Mammary epithelial cell (primary cell): ENCODE measurements at places on chromosomes 3 and 15.

DNA sequence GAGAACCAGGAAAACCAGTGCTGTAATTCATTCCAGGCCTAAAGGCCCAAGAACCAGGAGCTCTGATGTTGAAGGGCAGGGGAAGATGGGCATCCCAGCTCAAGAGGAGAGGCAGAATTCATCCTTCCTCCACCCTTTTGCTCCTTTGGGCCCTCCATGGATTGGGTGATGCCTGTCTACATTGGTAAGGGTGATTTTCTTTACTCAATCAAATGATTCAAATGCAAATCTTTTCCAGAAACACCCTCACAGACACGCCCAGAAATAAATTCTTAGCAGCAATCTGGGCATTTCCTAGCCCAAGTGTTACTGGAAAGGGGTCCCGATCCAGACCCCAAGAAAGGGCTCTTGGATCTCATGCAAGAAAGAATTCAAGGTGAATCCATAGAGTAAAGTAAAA lies 17.6 kb upstream of the APOD start:
- DNase-seq = no peak

DNA sequence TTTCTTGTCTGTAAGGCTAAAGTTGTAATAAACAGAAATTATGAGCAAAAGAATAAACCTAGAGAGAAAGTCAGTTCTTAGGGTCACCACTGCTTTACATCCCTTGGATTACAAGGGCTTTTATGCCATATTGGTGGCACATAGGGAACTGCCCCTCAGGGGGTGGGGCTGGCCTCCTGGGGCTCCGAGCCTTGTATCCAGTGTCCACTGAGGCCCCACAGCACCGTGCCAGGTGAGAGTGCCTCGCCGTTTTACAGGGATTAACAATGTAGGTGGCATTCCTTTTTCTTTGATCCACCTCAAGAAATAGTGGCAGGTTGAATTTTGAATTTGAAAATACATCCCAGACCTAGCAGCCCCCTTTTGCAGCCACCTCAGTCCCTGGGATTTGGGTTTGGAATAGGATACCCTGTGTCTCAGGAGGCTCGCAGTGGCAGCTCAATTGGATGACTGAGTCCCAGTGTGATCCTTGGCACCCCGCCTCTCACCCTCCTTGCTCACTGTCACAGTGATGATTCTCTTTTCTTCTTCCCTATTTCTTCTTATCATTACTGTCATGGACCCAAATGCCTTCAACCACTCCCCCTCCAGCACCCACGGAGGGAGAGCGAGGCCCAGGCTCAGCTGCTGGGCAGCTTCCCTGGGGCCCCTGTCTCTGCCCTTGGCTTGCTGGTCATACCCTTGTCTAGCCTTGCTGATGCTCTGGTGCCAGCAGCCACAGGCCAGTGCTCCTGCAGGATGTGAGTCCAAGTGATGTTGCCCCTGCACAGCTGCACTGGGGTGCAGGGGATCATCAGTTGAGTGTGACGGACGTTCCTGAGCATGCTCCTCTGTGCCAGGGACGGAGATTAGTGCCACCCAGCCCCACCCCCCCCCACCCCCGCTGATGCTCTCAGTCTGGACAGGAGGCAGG lies 137.9 kb downstream of the DNAJB8 start:
- DNase-seq = no peak

DNA sequence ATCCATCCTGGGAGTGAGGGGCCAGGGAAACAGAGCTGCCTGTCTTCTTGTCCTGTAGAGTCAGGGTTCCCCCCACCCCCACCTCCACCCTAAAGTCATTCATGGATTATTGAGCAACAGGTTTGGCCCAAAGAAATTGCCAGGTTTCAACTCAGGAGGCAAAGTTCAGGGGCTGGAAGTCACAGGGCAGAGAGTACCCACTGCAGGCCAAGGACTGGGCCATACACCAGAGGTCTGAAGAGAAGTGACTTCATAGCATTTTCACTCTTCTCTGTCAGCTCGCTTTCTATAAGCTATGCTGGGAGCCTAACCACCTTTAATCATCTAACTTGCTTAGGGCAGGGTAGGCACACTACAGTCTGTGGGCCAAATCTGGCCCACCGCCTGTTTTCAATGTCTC lies 50.1 kb downstream of the STARD5 start:
- no peak for DNase-seq

DNA sequence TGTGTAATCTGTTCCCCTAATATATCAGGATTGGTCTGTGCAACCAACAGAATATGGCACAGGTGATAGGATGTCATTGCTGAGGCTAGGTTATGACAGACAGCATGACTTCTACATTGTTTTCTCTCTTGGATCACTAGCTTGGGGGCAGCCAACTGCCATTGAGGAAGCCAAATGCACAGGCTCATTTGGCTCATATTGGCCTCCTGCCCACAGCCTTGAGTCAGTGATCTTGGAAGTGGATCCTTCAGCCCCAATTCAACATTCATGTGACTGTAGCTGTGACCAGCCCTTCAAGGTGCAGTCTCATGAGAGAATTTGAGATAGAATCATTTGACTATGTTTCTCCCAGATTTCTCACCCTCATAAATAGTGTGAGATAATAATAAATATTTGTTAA lies 675.6 kb downstream of the GRM7 start:
- no peak for DNase-seq

GRCh38 chr15:52288051-52288942 lies 7.3 kb downstream of the MYO5C start:
- peak; percentile 42 for DNase-seq

DNA sequence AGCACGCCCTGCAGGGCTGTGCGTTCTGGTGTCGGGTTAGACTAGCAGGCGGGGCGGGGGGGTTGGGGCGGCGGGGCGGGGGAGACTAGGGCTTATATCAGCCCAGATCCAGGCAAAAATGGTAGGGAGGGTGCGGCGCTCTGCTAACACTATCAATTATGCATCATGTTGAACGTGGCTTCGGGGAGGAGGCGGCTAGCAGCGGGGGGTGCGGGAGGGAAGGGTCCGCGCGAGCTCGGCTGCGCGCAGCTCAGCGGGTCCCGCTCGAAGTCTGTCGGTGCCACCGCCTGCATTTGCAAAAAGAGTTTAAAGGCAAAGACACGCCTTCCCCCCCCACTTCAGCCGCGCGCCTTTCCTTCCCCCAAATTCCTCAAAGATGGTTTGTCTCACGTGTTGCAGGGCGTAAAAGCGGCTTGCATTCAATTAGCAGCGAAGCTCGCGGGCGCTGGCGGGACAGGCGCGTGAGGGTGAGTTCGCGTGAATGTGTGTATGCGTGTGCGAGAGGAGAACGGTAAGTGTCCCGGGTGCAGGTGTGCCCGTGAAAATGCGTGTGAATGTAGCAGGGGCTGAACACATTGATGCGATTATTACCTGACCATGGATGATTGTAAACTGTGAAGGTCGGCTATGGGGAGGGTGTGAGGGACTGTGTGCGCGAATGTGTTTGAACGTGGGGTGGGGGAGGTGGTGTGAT lies at the start of gene ISLR2:
Gene ISLR2, plus strand, starts transcription at position 432 of the 694 bp plus-strand sequence. CDS start 2,169 bp downstream, outside the sequence.
- no peak for DNase-seq
